Activated CD4-positive, alpha-beta T cell treated with anti-CD3 and anti-CD28 coated beads, Interleukin-2, amount 50 U/mL, for 24 hours (primary cell): ENCODE measurements at places on chromosomes 2 and 18.

GRCh38 chr2:133814890-133815289, 246.6 kb upstream of the NCKAP5 start:
- DNase-seq: no peak

DNA sequence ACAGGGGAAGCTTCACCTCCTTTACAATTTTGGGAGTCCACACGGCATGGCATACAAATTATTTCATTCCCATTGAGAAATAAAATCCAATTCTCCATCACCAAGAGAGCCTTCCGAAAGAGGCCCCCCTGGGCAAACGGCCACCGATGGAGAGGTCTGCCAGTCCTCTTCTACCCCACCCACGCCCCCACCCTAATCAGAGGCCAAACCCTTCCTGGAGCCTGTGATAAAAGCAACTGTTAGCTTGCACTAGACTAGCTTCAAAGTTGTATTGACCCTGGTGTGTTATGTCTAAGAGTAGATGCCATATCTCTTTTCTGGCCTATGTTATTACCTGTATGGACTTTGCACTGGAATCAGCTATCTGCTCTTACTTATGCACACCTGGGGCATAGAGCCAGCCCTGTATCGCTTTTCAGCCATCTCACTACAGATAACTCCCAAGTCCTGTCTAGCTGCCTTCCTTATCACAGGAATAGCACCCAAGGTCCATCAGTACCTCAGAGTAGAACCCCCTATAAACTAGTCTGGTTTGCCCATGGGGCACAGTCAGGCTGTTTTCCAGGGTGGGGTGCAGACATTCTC, 58.3 kb downstream of the BCL11A start:
- DNase-seq: no peak

GRCh38 chr2:219637842-219638185, 10.4 kb downstream of the SLC4A3 start:
- DNase-seq: no peak

- no peak for DNase-seq
Observed at GRCh38 chr2:127361929-127362885, 25.6 kb downstream of the MAP3K2 start.

- DNase-seq: no peak
Observed at GRCh38 chr18:69865776-69866175, 81.9 kb downstream of the CD226 start.

DNA sequence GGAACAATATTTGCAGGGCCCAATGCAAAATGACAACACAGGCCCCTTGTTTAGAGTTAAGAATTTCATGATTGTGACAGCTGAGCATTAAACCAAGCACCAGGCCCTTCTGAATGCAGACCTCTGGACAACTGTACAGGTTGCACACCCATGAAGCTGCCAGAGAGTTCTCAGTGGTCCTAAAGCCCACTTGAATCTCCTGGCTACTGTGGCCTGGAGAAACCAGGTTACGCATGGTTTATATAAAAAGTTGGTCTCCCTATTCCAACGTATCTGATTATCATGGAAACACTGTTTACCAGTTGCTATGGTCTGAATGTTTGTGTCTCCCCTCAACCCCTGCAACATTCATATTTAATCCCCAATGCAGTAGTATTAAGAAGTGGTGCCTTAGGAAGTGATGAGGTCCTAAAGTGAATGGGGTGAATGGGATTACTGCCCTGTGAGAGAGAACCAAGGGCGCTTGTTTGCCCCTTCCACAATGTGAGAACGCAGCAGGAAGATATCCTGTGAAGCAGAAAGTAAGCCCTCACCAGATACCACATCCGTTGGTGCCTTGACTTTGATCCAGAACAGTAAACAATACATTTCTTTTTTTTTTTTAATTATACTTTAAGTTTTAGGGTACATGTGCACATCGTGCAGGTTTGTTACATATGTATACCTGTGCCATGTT, 48.0 kb upstream of the ANXA4 start:
- DNase-seq: no peak

DNA sequence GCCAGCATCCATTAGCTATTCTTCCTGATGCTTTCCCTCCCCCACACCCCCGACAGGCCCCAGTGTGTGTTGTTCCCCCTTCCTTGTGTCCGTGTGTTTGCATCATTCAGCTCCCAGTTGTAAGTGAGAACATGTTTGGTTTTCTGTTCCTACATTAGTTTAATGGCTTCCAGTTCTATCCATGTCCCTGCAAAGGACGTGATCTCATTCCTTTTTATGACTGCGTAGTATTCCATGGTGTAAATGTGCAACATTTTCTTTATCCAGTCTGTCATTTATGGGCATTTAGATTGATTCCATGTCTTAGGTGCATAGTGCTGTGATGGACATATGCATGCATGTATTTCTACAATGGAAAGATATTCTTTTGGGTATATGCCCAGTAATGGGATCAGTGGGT, 104.7 kb downstream of the TMEM185B start:
- DNase-seq: no peak

DNA sequence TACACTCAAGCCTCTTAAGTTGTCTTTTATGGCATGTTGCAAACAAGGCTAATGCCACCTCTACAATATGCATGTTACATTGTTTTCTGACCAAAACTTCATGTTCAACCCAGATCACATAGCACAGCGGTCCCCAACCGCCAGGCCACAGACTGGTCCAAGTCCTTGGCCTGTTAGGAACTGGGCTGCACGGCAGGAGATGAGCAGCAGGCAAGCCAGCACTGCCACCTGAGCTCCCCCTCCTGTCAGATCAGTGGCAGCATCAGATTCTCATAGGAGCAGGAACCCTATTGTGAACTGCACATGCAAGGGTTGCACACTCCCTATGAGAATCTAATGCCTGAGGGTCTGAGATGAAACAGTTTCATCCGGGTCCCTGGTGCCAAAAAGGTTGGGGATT, 324.8 kb upstream of the CHAC2 start:
- no peak for DNase-seq

GRCh38 chr2:42331569-42332284, 29.3 kb downstream of the COX7A2L start:
- no peak for DNase-seq

DNA sequence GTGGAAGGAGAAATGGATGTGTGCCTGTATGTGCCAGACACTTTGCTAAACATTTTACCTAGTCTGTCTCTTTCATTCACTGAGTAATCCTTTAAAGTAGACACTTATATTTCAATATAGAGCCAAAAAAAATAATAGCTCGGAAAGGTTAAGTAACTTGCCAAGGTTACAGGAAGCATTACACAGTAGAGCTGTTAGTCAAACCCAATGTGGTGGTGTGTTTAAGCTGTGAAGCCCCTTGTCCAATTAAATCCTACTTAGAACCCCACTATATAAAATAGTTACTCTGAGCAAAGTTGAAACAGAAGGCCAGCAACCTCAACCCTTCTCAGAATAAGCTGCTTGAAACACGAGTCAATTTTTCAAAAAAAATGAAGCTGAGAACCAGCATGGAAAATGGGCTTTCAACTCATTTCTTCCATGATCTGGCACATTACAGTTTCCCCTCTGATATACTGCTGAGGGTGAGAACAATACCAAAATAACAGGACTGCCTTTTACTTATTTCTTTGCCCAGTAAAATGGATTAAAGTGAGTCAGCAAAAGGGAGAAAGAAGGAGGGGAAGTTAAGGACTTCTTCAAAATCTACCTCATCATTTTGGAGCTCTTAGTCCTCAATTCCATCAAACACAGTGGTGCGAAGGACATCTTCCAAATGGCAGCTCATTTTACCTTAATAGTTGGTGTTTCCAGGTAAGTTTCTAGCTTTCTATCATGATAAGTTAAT, 7.9 kb downstream of the RDH14 start:
- DNase-seq: no peak
